Coronary artery (tissue), 2 donors: ENCODE measurements at places on chromosomes 6 and 20.

DNA sequence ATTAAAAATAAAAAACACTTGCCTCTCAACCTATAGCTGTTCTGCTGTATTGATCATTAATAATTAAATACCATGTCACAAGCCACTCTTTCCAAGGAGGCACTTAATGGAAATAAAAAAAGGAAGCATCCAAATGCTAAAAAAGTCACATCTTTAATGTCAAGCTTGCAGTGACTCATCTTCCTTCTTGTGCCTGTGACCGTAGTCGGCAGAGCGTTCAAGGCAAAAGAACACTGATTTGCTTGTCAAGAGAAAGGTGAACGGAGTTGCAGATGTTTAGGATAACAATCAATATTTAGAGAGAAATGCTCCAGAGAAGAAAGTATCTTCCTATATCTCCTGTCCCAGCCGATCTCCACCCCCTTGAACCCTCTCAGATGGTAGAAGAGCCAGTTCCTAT lies 341.0 kb upstream of the OPRM1 start:
- no peak for DNase-seq

GRCh38 chr6:55568808-55569439 lies 10.1 kb downstream of the HMGCLL1 start:
- DNase-seq, result no peak

GRCh38 chr6:42071881-42072583 lies 21.7 kb downstream of the TAF8 start:
- DNase-seq, result no peak

GRCh38 chr6:15440040-15440439 lies 194.2 kb downstream of the JARID2 start:
- DNase-seq, result no peak

- no peak for DNase-seq
Observed at GRCh38 chr6:39225946-39226437, 3.3 kb downstream of the KCNK5 start.

- no peak for DNase-seq
Observed at GRCh38 chr6:75349262-75349984, 64.8 kb upstream of the TMEM30A start.

DNA sequence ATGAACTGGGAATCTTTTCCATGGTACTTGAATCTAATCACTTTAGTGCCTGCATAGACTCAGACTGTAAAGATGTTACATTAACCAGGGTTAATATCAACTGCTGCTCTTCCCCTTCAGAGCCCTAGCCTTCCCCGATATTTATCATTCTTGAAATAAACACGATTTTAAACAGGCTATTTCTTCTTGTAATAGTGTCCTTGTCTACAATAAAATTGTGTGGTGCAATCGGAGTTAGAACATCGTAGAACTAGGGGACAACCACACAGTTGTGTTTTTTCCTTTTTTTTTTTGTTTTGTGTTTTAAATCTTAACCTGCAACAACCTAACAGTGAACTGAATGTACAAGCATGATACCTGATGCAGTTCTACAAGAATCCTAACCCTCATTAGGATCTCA lies 4.5 kb downstream of the GJA1 start:
- DNase-seq, result no peak

GRCh38 chr6:151901009-151901411 lies 93.5 kb downstream of the ESR1 start:
- no peak for DNase-seq

GRCh38 chr6:92777146-92777740 lies 642.1 kb downstream of the EPHA7 start:
- no peak for DNase-seq

DNA sequence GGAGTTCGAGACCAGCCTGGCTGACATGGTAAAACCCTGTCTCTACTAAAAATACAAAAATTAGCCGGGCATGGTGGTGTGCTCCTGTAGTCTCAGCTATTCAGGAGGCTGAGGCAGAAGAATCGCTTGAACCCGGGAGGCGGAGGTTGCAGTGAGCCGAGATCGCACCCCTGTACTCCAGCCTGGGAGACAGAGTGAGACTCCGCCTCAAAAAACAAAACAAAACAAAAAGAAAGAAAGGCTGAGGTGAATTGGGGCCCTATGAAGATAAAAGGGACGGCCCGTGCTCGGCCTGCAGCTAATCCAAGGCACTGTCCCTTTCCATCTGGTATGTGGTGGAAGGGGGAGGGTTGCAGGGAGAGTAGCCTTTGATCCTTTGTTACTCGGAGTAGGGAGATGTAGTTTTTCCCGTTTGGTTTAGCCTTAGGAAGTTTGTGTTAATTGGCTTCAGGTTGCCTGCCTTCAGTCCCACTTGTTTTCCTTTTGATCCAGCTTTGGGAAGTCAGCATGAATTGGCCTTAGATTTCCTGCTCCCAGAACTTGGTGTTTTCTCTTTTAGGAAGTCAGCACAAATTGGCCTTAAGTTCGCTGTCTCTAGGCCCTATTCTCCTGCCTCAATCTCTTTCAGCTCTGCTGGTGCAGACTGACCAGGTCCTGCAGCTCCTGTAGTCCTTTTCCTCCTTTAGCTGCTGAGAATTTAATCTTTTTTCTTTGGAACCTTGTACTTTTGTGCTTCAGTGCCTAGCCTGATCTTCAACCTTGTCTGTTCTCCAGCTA lies 36.1 kb upstream of the PAQR8 start:
- no peak for DNase-seq

GRCh38 chr6:10740061-10740460 lies 7.5 kb upstream of the TMEM14B start:
- DNase-seq, result peak; percentile 26

GRCh38 chr6:99334526-99335127 lies 14.8 kb downstream of the FAXC start:
- no peak for DNase-seq

- DNase-seq, result no peak
Observed at GRCh38 chr20:1291191-1291741, 25.2 kb downstream of the SNPH start.

- peak; percentile 62 for DNase-seq
Observed at GRCh38 chr20:43529457-43530153, 22.1 kb downstream of the L3MBTL1 start.

DNA sequence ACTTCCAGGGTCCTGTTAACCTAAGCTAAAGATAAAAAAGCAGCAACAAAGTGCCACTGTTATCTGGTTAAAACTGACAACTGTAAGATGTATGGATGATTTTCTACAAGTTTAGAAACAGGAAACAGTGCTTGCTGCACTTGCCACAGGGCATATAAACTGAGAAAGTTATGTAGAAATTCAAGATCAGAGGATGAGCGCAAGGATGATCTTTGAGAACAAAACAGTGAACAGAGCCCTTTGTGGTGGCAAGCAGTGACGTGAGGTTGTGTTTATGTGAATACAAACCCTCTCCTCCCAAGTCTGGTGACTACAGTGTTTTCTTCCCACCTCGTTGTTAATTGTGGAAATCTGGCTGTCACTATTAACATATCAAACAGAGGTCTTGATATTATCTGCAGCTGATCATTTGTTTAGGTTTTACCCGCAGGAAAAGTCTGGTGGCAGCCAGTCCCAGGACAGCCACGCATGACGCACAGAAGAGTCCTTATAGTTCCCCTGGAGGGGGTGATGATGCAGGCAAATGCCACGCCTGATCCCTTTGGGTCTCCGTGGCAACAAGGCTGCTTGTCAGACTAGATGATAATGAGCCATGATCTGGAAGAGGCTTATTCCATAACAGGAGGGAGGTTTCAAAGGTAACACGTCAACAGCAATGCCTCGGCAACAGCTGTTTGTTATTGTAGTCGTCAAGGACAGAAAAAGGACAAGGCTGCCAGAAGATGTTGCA lies 43.1 kb upstream of the TNFAIP3 start:
- DNase-seq, result no peak

DNA sequence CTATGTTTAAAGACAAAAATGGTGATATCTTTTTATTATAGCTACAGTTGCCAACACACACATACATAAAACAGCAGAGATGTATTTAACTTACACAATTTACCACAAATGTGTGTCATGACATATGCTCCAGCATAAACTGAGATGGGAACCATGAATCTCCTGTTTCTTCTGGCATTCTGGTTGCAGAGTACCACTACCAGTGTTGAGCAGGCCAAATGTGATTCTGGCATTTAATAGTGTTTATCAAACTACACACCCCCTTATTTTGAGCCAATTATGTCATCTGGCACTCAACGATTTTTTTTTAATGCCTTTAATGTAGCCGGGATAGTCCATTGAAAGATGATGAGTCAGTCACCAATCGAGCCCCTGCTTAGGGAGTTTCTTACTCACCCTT lies 59.0 kb upstream of the TPD52L1 start:
- DNase-seq, result no peak

DNA sequence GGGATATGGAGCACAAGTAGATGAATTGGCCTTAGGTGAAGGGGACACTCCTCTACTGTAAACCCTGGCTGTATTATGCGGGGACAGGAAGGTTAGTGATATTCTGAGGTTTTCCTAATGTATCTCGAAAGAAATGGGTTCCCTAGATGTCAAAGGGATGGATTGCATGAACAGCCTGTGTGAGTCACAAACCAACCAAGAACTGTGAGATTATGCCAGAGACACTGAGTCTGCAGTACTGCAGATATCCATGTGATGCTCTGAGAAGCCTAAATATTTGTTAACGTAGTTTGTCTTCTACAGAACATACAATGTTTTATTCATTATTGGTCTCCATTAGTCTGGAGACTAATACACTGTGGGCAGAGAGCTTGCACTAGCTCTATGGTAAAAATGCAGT lies 182.2 kb downstream of the AKAP7 start:
- no peak for DNase-seq

DNA sequence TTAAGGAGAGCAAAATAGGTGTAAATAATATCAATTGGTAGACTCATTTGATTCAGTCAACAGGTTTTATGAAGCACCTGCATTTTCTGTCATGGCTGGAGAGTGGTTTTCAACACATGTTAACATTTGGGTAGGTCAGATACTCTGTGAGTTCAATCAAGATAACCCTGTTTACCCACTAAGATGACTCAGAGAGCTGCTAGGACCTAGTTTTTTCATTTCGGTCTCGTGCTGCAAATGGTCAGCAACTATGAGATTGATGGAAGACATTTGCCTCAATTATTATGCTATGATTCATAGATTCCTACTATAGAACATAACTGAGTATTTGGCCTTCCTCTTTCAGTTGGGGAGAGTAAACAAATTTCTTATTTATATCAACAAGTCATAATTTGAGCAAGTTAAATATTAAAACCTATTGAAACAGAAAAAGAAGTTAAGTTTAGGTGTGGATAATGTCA lies 391.4 kb upstream of the CITED2 start:
- no peak for DNase-seq

- no peak for DNase-seq
Observed at GRCh38 chr20:49285233-49285668, 7.4 kb upstream of the ZNFX1 start.

DNA sequence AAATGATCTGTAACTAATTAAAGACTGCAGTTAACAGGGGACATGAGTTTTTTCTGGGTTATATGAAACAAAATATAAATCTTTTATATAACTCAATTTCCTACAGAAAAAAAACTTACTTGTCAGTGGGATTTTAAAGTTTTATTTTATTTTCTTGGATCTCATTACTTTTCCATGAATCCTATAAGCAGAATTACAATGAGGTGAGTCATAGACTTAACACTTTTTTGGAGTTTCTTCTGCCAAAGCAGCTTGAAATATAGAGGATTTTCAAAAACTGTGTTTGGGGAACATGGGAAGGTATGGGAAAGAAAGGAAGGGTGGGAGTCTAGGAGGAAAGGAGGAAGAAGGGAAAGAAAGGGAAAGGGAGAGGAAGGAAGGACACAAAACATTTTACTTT lies 130.7 kb downstream of the AIG1 start:
- no peak for DNase-seq

GRCh38 chr6:168221000-168221399 lies 98.6 kb downstream of the DACT2 start:
- DNase-seq, result no peak

GRCh38 chr20:61732511-61733210 lies 333.0 kb downstream of the TAF4 start:
- no peak for DNase-seq

DNA sequence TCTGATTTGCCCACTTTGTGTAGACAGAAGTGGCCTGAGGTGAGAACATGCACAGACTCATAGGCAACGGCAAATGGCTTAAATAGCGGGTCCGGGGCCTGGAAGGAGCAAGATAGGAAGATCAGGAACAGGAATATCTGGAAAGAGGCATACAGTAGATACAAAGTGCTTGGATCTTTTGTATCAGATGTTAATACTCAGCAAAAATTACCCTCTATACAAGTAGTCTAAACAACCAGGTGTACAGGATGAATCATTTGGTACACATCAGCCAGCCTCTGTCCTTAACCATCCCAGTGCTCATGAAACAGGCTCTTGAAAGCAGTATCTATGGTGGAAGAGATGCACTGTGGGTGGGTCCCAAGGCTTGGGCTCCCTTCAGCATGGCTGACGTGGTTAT lies 28.9 kb upstream of the HLA-C start:
- DNase-seq, result no peak

DNA sequence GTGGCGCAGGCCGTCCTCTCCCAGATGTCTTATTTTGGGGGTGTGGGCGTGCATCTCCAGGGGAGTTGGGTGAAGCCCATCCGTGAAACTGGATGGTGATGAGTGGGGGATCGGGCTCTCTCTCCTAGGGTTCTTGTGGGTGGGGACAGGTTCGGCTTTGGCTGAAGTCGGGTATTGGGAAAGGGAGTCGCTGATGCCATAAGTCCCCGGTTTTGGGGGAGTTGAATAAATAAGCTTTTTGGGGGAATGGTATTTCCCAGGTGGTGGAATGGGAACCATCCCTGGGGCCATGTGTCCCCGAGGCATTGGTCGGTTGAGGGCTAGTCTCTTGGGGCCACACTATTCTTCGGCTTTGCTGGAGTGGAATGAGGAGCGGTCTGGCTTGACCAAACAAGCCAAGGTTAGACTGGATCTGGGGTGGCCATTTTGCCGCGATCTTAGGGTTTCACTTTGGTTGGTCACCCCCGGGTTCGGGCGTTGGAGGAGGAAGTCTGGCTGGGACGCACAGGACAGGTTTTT lies 481 bp downstream of the ZNF133 start:
- no peak for DNase-seq

DNA sequence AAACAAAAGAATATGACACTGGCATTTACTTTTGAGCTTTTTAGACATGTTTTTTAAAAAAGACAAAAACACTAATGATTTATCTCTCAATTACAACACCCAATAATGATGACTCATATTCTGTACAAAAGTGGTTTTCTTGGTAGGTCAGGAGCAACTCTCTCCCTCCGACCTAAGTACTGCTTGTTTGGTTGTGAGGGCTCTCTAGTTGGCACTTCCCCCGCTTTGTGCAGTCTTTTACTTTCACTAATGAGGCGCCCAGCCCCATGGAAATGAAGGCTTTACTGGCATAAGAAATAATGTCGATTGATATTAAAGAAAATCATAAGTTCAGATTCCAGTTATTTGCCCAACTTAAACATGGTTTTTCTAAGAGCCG lies 1.3 kb downstream of the KPNA5 start:
- no peak for DNase-seq

- DNase-seq, result no peak
Observed at GRCh38 chr20:60931696-60932095, 320.4 kb upstream of the CDH4 start.
